Fibroblast of skin of left biceps (primary cell): ENCODE measurements at places on chromosomes 4 and X.

GRCh38 chr4:16203083-16203482 is 23.2 kb downstream of the TAPT1 start:
- no peak for DNase-seq

DNA sequence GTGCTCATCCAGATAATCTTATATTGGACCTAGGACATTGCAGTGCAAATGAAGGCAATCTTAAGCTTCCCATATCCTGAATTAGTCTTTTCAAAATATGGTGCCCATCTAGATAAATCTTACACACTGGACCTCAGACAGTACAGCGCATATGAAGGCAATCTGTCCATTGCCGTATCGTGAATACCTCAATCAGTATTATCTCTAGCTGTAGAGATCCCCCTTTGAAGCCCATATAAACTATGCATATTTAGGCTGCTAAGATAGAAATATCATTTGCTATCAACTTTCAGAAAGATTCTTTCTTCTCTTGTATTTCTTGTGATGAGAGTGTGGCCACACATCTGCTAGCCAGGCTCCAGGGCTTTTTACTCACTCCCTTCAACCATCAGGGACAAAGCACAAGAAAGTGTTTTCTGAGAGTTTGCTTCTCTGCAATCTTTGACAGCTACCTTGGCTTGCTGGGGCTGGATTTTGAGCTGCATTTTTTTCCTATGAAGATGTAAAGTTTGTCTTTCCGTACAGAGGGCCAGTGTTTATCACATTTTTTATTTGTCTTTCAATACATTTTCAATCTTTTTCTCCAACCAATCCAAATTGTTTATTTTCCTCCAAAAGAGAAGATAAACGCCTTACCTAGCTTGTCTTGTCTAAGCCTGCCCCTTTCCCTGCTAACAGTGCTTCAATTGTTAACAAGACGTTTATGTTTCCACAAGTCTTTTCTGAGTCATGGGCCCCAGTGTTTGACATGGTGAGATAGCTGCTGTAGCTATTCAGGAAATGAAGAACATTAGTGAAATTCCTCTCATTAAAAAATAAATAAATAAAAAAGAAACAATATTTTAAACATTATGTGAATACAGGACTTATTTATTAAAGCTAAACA is 57.6 kb upstream of the FAT1 start:
- DNase-seq: no peak

GRCh38 chrX:113287761-113288160 is 447.1 kb upstream of the AMOT start:
- no peak for DNase-seq

GRCh38 chrX:22760513-22761057 is 239.2 kb upstream of the DDX53 start:
- DNase-seq: no peak

- DNase-seq: no peak
Measured at GRCh38 chrX:40887476-40887875, 152.1 kb upstream of the MED14 start.
